NCI-H2081 (cell line): ENCODE measurements at places on chromosomes 7 and 10.

- no peak for DNase-seq
Observed at GRCh38 chr10:49562893-49563292, 24.0 kb upstream of the ERCC6 start.

GRCh38 chr7:94145602-94146001, 141.4 kb upstream of the BET1 start:
- no peak for DNase-seq

GRCh38 chr10:77428691-77429395, 208.8 kb downstream of the KCNMA1 start:
- no peak for DNase-seq

- peak; percentile 90 for DNase-seq
Observed at GRCh38 chr7:112193915-112194502, 12.2 kb downstream of the DOCK4 start.

DNA sequence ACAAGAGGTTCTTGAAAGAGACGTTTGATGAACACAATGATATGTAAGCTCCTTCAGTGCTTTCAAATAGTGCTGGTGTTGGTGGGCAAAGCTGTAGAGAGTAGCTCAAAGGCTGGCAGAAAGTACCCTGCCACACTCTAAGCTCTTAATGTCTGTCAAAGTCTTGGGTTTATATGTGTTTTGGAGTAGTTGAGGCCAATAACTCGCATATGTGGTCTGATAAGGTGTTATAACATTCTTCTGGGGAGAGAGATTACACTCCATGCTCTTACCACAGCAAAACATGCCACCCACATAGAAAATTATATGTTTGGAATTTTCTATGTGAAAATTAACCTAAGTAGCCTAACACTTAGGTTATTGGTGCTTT, 30.8 kb upstream of the NME8 start:
- DNase-seq: no peak

DNA sequence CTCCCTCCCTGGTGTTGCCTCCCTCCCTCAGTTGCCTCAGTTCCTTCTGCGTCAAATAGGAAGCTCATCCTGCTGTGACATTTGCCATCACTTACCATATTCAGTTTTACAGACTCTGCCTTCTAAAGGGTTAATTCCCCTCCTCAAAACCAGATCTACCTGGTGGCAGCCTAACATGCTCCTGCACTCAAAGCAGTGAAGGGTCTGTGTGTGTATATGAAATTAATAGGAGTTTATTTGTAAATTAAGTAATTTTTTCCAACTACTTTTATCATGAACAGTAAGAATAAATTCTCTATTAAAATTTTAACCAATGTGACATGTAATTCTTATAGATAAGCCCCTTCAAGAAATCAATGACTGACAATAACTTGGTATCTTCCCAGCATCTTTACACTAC, 158.6 kb upstream of the INSYN2A start:
- no peak for DNase-seq

GRCh38 chr7:102047-102711, 90.2 kb upstream of the FAM20C start:
- no peak for DNase-seq

- DNase-seq: no peak
Observed at GRCh38 chr7:55127135-55127551, 108.3 kb downstream of the EGFR start.

- no peak for DNase-seq
Observed at GRCh38 chr7:76074972-76075370, 27.1 kb downstream of the MDH2 start.

DNA sequence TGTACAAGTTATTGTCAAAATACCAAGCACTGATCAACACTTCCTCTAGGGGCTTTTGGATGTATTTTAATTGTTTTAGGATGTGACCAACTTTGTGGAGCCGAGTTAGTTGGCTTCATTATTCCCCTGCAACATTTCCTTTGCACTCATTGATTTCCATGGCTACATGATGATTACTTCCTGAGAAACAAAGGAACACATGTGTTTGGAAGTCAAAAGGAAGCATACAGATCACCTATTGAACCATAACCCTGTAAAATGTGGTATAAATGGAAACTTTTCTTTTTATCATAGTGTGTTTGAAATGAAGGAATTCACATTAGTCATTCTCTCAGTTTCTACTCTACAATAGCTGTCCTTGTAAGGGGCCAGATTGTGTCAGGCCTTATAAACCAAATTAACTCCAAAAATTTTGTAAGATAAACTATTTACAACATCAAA, 32.2 kb upstream of the EXOC6 start:
- DNase-seq: no peak

GRCh38 chr10:31771331-31771831, 157.2 kb downstream of the ARHGAP12 start:
- no peak for DNase-seq

DNA sequence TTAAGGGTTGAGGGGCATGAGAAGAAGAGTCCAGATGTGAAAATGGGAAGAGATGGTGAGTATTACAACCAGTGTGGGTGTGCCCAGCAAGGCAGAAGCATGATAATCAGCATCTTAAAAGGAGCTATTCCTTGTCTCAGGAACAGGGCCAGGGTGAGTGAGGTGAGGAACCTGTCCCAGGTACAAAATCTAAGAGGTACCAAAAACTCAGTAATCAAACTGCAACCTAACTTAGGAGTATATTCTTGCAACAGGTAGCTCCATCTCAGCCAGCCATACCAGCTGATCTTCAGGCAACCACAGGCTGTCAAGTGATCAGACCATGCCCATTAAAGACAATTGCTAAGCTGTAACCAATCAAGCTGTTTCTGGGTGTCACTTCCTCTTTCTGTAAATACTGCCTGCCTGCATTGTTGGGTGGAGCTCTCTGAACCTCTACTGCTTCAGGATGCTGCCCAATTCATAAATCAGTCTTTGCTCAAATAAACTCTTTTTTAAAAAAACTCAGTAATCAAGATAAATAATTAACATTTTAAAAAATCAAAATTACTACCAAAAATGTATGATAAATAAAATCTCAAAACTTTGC, 7.4 kb downstream of the KEL start:
- DNase-seq: no peak

DNA sequence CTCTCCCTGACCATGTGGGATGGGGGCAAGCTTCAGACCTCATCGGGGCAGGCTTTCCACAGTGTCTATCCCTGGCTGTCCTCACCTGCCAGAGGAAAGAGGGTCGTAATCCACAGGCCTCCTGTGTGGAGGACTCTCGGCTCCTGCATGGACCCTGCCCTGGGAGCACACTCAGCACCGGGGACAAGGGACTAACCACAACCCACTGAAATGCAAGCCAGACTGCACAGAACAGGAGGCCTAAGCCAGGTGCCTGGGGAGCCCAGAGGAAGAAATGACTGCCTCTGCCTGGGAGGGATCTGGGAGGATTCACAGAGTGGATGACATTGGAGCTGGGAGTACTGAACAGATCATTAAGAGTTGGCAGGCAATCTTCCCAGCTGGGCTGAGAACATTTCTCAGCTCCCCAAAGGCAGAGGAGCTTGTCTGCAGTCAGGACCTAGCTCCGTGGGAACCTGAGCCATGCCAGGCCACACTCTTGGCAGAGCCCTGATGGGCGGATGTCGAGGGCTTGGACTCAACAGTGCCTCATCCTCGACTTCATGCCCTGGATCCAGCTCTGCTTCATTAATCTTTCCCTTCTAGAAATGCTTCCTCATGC, 213.4 kb downstream of the USP6NL start:
- DNase-seq: no peak

GRCh38 chr7:150487625-150488024, 27.0 kb upstream of the GIMAP7 start:
- DNase-seq: no peak

GRCh38 chr7:127588019-127588696, at the start of gene ARF5:
TSS of gene ARF5 (plus strand) at chr7:127588411. CDS start at chr7:127588499, 88 bp downstream.
- peak; percentile 84 for DNase-seq

DNA sequence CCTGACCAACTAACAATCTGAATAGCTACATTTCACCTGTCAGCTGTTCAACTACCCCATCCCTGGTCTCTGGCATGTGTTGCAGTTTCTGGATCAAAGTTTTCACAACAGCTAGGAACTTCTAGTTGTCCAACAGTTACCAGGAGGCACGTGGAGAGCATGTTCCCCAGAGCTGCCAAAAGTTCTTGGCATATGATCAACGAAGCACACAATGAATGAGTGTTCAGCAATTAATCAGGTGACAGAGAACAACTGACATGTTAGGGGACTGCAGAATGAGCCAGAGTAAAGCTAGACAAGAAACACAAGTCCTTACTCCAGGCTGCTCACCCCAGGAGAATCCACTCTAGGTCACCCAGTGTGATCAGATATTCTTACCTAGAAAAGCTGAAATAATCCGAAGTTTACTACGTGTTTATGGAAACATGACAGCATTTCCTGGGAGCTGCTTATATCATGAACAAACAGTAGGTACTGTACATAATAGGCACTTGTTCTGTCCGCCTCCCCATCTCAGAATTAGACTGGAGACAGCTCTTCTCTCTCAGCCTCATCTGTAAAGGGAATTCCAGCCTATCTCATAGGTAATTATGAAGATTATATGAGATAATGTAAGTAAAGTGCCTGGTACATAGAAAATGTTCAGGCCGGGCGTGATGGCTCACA, 50.6 kb downstream of the ZNF438 start:
- peak; percentile 61 for DNase-seq

GRCh38 chr10:81874875-81875466, at the start of gene NRG3:
TSS of gene NRG3 (plus strand) at chr10:81875194.
- DNase-seq: no peak

DNA sequence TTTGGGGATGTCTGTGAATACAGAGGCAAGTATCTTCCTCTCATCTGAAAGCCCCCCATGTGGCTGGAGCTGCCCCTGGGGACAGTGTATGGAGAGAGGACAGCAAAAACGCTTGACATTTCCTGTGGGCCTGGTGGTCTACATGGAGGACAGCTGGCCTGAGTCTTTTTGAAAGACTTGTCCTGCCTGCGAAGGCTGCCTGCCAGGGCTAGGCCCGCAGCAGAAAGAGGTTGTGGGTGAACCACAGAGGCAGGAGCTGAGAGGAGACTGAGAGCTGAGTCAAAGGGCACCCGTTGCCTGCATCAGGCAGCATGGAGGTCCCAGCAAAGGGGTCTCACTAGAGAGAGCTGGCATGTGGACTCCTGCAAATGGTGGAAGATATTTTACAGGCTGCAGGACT, 66.4 kb downstream of the KAT6B start:
- DNase-seq: no peak

GRCh38 chr7:90931986-90932916, 332.0 kb upstream of the FZD1 start:
- DNase-seq: peak; percentile 43

- peak; percentile 60 for DNase-seq
Observed at GRCh38 chr10:62083412-62084267, 182.1 kb downstream of the ARID5B start.

DNA sequence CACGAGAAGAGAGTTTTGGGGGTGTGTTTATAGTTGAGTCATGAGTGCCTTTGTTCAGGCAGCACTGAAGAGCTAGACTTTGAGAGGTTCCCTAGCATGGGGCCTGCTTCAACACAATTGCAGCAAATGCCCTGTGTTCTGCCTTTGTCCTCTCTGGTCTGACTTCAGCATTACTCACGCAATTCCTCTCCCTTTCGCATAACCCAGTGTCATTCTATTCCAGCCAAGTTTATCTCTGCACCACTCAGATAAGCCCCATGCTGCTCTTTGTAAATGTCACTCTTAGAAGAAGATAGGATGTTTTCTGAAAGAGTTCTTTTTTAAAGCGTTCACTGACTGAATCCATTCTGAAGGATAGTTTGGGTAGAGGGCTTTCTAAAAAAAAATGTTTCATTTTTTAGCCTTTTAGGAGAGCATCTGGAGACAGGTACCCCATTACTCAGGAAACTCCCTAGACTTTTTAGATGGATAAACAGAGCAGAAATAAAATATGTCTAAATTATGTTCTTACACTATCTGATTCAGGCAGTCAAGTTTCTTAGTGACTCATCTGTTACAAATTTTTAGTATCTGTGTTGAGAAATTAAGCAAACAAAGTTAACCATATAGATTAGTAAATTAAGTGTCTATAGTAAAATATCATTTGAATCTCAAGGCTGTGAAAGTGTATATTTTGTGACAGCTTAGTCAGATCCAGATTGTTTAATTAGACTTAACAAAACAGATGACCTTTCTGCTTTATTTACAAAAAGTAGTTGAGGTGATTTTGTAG, 318.5 kb downstream of the GPR158 start:
- no peak for DNase-seq

GRCh38 chr7:106112118-106112971, at the start of gene SYPL1:
TSS of gene SYPL1 (minus strand) at chr7:106112312. CDS start at chr7:106112208, 104 bp downstream.
- DNase-seq: peak; percentile 97

DNA sequence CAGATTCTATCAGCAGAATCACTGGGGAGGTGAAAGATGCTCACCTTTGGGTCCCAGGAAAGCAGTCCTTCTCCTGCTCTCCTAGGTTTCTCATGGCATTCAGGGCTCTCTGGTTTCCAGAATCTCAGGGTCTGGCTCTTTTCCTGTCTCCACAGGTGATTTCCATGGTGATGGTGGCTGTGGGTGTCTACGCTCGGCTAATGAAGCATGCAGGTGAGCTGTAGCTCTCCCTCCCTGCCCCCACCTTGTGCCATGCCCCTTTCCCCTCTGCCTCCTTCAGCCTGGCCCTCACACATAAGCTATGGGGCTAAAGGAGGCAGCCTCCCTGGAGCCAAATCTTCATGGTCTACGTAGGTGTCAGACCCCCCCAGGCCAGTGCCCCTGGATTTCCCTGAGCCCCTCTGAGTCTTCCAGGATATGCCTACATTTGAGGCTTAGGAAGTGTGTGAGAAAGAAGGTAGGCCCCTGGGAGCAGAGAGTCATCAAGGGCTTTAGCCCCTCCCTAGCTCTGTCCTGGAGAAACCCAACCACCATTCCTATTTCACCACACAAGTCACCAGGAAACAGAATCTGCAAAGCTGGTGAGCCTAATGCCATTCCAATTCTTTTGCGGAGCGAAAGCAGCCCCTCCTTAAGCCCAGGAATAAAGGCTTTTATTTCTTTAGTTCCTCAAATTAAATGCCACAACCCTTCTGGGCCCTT, 17.2 kb downstream of the TSPAN33 start:
- no peak for DNase-seq

DNA sequence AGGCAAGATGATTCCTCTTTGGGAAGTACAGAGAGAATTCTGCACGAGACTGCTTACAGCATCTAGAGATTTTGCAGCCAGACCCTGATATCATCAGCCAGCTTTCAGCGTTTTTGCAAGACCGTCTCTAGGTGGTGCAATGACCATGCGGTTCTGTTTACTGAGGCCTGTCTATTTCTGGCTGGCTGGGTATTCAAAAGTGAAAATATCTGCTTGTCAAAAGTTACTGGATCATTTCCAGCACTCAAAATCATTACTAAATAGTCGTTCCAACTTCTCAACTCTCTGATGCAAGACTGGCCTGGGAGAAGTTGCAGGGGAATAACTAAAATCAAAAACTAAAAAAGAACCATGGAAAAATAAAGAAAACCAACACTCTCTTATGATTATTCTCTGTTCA, 240.1 kb downstream of the ELMO1 start:
- DNase-seq: peak; percentile 70
